ENCODE measurements at places on chromosomes 5 and 9.

DNA sequence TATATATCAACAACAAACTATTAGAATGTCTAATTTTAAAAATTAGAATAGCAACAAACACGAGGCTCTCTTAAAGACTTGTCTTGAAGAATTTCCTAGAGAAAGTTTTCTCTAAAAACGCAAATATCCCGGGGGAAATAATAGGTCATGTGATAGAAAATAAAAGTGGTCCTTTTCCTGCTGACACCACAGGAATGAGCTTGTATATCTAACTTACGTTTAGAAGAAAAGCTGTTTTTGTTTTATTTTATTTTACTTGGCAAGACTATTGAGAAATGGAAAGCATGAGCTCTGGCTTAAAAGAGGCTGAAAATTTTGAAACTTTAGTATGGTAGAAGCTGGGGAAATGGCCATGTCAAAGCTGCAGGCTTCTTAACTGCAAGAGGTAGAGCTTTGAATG, 465.0 kb downstream of the AGTPBP1 start:
- no peak for DNase-seq

DNA sequence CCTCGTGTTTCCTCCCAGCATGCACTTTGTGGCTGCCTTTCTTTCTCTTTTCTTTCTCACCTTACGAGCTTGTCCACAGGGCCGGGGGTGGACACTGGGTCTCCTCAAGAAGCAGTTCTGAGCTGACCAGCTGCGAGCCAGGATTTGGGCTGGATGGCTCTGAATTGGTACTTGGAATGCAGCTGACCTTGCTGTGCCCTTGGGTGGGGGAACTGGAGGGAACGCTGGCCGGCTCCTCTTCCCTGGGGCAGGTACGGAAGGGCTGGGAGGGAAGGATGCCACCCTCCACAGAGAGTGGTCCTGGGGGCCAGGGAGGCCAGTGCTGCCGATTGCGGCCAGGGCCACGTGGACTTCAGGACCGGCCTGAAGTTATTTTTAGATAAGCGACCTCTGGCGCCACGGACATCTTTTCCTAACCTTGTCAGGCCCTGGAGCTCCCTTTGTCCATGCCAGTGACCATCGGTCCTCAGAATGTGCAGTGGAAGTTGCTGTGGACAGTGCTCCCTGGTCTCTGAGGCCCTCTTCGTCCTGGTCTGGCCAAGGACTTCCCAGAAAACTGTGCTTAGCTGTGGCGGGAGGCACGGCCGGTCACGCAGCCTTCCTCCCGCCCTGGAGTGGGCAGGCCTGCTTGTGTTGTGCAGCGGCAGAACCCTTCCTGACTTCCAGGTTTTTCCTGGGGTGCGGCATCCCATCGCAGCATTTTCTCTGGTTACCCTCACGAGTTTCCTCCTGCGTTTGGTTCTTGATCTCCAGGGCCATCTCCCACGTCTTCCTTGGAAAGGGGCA, 13.5 kb upstream of the AHRR start:
- DNase-seq: no peak

- no peak for DNase-seq
Measured at GRCh38 chr9:73423891-73424290, 272.2 kb downstream of the ANXA1 start.

DNA sequence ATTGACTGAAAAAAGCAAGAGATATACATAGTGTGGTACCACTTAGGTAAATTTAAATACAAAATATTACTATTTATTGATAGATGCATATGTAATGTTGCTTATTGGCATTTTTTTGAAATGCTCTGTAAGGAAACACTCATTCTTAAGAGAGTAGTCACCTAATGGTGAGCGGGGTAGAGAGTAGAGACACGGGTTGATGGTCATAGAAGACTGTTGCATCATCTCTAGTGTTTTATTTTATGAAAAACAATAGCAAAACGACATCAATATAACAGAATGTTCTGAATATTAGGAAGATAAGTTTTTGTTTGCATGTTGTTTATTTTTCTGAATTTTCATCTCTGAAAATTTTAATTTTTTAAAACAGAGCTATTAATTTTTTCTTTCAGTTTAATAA, 4.0 kb downstream of the SRP19 start:
- no peak for DNase-seq

GRCh38 chr9:128723352-128723865, 518 bp downstream of the ZDHHC12 start:
- DNase-seq: no peak

- DNase-seq: peak; percentile 25
Measured at GRCh38 chr5:14663734-14664269, 716 bp upstream of the OTULIN start.

GRCh38 chr5:151696470-151697061, 9.9 kb upstream of the SPARC start:
- peak; percentile 100 for DNase-seq

GRCh38 chr5:58675341-58675740, 92.5 kb downstream of the RAB3C start:
- DNase-seq: no peak

- DNase-seq: no peak
Measured at GRCh38 chr9:98732801-98733200, 24.1 kb upstream of the GABBR2 start.

DNA sequence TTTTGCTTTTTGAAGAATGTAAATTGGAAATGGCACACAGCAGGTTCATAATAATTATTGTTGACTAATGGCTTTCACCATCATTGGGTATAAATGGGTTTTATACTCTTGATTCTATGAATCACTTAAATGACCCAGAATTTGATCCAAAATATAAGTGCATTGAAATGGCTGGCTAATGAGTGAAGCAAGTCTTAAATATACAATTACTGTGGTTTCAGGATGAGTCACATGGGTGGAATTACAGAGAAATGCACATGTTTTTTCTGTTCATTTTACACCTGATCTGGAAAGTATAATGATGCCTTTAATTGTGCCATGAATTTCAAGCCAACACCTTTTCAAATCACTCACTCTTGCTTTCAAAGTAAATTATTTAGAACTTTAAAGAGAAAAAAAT, 380.8 kb upstream of the CD180 start:
- DNase-seq: peak; percentile 29

DNA sequence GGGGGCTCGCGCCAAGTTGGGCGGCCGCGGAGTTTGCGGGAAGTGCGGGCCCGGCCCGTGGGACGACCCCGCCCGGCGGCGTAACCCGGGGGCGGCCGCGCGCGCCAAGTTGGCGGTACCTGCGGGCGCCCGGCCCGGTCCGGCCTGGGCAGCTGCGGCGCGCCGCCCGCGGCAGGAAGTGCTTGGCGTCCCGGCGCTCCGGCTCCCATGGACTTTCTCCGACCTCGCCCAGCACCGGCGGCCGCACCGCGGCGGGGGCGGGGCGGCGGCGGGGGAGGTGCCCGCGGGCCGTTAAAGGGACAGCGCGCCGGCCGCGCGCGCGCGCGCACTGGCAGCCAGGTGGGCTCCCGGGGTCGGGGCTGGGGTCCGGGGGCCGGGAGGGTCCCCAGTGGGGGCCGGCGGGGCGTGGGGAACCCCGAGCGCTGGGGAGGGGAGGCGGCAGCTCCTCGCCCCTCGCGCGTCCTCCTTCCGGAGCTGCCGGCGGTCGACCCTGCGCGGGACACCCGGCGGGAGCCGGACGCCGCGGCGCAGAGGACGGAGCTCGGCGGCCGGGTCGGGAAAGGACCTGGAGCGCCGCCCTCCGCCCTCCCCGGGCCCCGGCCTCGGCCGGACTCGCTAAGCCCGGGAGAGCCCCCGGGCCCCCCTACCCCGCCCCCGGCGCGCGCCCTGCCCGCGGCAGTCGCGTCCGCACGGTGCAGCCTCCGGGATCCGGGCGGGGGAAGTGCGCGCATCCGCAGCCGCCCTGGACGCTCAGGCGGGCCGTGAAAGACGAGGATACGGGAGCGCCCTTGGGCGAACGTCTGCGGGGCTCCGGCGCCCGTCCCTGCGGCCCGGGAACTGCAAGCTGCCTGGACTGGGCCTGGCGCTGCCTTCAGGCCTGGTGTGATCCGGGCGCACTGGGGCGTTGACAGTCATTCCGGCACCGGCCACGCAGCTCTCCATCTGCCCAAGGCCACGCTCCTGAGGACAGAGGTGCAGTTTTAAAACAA, at the start of gene NACC2:
Gene NACC2, minus strand, starts transcription at position 220 of the 989 bp plus-strand sequence. CDS start 44,768 bp downstream, outside the sequence.
- DNase-seq: peak; percentile 66

DNA sequence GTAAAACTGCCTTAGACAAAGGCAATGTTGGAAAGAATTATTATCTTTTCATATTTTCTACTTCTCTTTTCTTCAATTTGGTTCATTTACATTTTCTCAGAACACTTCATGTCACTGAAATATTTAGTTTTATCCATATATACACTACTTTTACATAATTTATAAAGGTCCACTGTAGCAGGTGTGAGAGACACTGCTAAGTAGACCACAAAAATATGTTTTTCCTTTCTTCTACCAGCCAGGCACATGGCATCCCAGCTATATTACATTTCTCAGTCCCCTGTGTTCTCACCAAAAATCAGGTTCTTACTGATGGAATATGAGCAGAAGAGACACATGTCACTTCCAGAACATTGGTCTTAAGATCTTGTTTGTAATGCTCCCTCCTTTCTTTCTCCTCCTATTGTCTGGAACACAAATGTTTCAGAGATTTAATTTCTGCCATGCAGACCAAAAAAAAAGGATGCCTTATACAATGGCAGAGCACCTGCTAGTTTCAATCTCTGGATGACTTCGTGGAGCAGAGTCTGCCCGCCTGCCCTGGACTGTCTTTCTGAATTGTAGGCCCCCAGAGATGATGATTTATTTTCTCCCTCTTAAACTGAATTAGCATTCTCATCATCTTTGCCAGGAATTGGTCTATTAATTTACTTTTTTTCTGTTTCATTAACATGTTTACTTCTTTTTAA, 125.4 kb upstream of the ACOT12 start:
- DNase-seq: no peak

- peak; percentile 1 for DNase-seq
Measured at GRCh38 chr5:62371409-62371808, 32.3 kb downstream of the DIMT1 start.

- DNase-seq: peak; percentile 67
Measured at GRCh38 chr9:35910613-35911359, 1.5 kb downstream of the SPAAR start.

GRCh38 chr9:79014929-79015699, 556.7 kb upstream of the TLE4 start:
- DNase-seq: peak; percentile 8

- peak; percentile 99 for DNase-seq
Measured at GRCh38 chr9:77707383-77708063, 59.4 kb upstream of the GNA14 start.

- DNase-seq: peak; percentile 77
Measured at GRCh38 chr5:158725297-158725851, 374.3 kb downstream of the EBF1 start.

- peak; percentile 18 for DNase-seq
Measured at GRCh38 chr5:32095261-32095671, 78.9 kb downstream of the GOLPH3 start.

- DNase-seq: no peak
Measured at GRCh38 chr5:77864997-77865396, 88.9 kb upstream of the TBCA start.

GRCh38 chr9:134293611-134294152, 32.6 kb upstream of the RXRA start:
- DNase-seq: peak; percentile 65

DNA sequence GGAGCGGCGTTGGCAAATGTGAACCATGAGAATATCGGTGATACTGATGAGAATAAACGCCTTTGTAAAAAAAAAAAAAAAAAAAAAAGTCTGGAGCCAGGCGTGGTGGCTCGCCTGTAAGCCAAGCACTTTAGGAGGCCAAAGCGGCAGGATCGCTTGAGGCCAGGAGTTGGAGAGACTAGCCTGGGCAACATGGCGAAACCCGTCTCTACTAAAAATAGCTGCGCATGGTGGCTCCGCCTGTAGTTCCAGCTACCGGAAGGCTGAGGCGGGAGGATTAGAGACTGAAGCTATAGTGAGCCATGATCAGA, 425 bp upstream of the NFX1 start:
- DNase-seq: no peak

DNA sequence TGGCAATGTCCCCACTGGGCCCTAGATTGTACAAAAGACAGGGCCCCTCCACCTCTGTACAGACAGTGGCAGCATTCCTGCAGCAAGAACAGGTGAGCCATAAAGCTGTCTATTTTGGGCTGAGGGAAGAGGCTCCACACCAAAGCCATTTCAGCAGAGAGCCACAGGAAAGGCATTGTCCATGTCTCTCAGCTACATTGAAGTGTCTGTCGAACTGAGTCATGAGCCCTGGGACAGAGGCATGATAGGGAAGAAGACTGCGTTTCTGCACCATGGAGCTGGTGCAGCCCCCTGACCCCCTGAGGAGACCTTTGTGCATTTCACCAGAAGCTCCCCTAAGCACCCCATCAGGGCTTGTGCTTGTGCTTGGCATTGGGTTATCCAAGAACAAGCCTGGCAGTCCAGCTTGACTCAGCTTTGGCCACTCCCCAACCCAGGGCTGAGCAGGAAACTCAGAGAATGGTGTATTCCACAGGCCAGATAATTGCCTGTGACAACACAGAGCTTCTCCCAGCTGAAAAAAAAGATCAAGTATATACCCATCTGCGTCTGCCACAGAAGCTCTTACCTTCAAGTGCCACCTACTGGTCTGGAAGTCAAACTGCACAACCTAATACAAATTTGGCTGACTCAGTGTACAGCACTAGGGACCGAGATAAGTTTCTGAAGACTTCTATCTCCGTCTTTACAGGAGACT, 5.9 kb upstream of the FRMD3 start:
- peak; percentile 90 for DNase-seq

GRCh38 chr5:112002376-112002775, 245.4 kb upstream of the NREP start:
- DNase-seq: no peak

DNA sequence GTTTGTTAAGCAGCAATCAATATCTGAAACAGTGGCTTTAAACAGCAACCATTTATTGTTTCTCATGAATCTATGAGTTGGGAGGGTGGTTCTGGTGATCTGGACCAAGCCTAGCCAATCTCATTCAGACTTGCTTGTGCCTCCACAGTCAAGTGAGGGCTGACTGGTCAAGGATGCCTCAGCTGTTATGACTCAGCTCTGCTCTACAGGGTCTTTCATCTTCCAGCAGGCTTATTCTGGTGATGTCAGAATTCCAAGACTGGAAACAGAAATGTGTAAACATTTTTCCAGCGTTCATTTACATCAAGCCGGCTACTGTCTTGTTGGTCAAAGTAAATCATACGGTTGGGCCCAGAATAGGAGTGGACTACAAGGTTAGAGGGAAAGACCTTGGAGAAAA, 2.5 kb upstream of the PIP5K1B start:
- DNase-seq: no peak

DNA sequence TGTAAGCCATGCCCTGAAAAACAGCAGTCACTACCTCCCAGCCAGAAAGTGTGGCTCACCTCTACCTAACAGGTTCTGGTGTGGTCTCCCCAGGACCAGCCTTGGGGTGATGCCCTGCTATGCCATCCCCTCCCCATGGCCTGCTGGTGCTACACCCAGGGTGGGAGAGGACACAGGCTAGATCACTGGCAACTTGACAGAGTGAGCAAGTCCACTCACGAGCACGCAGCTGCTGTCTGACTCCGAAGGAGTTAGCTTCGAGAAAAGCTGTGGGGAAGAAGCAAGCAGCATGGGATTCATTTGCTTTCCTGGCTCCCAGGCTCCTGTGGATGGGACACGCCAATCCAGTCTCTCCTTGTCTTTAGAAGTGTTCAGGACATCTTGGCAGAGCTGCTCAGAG, 102.2 kb downstream of the COL5A1 start:
- no peak for DNase-seq
